ENCODE measurements at places on chromosomes 12 and 14.

DNA sequence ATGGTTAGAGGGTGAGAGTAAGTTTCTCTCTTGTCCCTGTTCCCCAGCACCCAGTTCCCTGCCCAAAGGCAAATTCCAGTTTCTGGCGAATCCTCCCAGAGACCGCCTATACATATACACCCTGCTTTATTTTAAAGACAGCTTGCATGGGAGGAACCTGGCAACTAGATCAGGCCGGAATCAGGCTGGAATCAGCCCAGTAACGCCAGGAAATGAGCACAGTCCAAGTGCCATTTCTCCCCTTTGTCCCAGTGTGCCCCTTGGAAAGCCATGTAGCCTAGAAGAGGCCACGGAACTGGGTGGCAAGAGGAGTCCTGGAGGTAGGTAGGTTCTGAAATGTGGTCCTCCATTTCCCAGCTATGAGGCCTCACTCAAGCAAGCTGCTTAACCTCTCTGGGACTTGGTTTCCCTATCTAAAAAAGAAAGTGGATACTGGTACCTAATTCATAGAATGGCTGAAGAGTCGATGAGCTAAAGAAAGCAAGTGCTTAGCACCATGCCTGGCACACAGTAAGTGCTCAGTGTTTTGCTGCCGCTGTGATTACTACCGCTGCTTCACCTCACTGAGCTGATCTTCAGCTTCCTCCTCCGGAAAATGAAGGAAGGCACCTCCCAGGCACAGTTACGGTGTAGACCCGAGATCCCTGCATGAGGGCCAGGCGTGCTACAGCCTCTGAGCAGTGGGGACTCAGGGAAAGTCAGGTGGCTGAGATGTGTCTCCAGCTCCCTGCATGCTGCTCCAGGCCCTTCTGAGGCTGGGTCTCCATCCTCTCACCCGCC, 36.4 kb downstream of the PITPNM2 start:
- no peak for DNase-seq

DNA sequence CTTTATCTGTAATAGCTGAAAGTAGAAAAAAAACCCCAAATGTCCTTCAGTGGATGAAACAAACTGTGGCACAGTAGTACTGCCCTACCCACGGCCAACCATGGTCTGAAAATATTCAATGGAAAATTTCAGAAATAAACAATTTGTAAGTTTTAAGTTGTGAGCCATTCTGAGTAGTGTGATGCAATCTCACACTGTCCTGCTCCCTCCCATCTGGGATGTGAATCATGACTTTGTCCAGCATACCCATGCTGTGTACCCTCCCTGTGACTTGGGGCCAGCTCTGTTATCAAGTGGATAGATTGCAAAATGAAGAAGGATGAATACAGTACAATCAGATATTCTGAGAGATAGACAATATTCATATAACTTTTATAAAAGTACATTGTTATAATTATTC, 106.2 kb downstream of the SMOC1 start:
- no peak for DNase-seq

GRCh38 chr12:51087818-51088217, 4.4 kb upstream of the CSRNP2 start:
- DNase-seq = peak; percentile 36

- DNase-seq = no peak
Measured at GRCh38 chr12:80086025-80086424, 13.3 kb upstream of the OTOGL start.

DNA sequence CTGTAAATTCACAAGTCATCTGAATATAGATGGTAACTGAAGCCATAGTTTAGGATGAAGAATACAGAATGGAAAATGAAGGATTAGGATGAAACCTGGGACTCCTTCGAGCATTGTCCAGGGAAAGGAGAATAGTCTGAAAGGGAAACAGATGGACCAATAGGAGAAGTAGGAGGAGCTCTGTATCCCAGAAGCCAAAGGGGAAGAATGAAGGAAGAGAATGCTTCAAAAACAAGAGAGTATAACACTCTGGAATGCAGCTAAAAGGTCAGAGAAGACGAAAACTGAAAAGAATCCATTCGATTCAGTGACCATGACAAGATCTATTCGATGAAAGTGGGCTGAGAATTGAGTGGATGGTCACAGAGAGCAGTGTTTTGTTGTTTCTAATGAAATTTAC, 1.0 kb downstream of the GMFB start:
- no peak for DNase-seq

- DNase-seq = no peak
Measured at GRCh38 chr12:89251342-89252271, 100.7 kb downstream of the DUSP6 start.

- no peak for DNase-seq
Measured at GRCh38 chr12:107554941-107555340, 130.7 kb upstream of the PWP1 start.

- no peak for DNase-seq
Measured at GRCh38 chr14:58752289-58752688, 114.5 kb downstream of the DACT1 start.

GRCh38 chr14:103065861-103066260, 8.5 kb upstream of the CDC42BPB start:
- no peak for DNase-seq

GRCh38 chr12:31578632-31579031, 12.3 kb downstream of the DENND5B start:
- no peak for DNase-seq

DNA sequence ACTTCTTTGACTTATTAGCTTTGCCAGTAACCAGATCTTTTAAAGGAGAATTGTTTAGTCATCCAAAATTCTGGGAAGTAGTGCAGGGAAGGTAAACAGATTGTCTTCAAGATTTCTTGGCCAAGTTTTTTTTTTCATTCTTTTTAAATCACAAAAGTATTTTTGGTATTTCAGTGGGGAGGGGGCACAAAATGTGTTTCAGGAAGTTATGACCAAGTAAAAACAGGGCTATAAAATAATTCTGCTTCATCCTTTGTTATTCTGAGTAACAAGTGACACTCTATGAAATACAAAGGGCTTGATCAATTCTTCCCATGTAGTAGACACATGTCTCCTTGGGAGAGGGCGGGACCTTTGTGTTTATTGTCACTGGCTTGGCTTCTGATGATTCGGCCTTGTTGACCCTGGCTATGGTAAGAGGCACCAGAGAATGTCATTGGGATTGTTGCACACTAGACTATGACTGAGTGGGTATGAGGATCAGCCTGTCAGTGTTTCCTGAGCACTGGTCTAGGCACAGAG, 55.4 kb downstream of the SUSD6 start:
- no peak for DNase-seq

- DNase-seq = no peak
Measured at GRCh38 chr12:32918890-32919801, 22.6 kb upstream of the PKP2 start.

DNA sequence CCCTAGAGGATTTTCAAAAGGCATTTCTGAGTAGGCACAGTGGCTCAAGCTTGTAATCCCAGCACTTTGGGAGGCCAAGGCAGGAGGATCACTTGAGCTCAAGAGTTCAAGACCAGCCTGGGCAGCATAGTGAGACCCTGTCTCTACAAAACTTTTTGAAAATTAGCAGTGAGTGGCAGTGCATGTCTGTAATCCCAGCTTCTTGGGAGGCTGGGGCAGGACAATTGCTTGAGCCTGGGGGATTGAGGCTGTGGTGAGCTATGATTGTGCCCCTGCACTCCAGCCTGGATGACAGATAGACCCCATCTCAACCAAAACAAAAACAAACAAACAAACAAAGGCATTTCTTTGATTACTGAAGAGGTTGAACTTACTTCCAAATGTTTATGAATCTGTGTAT, 201.4 kb downstream of the KIF26A start:
- DNase-seq = no peak

DNA sequence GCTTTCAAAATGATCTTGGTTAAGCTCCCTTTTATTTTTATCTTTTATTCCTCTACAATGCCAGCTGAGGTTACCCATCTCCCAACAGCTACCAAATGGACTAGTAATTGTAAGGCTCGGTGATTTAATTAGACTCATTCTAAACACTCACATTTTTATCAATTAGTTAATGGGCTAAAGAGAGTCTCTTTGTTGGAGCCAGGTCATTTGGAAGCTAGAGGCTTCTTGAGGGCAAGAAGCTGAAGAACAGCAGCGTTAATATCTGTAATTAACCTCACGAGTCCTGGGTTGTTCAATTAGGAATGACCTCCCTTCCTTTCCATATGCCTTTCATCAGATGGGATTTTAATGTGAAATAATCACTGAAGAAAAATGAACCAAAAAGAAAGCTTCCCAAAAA, 56.9 kb downstream of the OTX2 start:
- DNase-seq = no peak

GRCh38 chr12:67618303-67618702, 30.2 kb upstream of the DYRK2 start:
- DNase-seq = no peak

DNA sequence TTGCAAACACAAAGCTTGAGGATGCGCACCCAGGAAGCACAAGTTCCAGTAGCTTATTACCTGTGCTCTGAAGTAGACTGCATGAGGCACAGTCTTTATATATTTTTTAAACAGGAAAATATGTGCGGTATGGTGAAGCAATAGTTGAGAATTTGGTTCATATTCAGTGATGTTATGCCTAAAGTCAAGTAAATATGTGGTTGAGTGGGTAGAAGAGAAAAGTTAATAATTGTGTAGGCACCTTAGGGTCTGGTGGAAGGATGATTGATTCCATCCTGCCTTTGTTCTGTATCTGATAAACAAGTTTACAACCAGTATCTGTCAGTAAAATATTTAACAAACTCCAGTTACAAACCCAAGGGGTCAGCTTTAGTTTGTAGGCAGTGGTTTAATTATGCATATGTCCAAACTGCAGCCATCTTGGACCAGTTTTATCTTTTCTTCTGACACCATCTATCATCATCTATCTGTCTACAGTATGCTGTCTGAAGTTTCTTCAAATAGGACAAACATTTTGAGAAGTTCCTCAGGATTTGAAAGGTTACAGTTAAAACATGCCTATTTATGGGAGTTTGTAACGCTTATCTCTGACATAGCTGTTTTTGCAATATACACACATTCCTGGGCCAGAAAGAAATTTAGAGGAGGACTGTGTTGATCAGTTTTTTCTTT, 10.8 kb downstream of the SINHCAF start:
- DNase-seq = no peak

DNA sequence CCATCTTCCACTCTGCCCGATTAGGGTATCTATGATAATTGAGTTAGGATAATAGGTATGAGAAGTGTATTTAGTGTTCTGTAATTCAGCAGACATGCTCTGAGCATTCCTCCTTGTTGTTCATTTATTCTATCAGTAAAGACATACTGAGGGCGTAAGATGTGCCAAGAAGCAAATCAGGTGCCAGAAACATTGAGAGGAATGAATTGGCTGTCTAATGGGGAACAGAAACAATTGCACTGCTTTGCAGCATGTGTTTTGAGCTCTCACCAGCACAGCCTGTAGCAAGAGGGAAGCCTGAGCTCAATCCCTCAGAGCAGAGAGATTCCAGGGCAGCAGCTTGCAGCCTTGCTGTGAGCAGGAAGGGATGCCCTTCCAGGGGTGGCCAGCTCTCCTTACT, 589.3 kb downstream of the BCL11B start:
- DNase-seq = no peak

GRCh38 chr12:33488036-33488435, 48.4 kb upstream of the SYT10 start:
- DNase-seq = no peak

DNA sequence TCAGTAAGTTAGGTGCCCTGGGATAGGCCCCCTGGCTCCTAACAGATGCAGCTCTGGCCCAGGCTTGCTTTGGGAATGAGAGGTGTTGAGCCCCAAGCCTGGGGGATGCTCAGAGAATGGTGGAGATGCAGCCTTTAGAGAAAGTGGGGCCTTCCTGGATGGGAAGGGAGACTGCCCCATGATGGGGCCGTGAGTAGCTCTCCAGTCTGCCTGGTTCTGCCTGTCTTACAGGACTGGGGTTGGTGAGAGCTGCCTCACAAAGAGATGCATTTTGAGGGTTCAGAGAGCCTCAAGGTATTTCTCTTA, 523 bp upstream of the VRTN start:
- DNase-seq = no peak

- DNase-seq = peak; percentile 24
Measured at GRCh38 chr12:62466018-62466593, 520 bp upstream of the MON2 start.

GRCh38 chr12:22318108-22318737, 16.3 kb downstream of the ST8SIA1 start:
- DNase-seq = no peak

DNA sequence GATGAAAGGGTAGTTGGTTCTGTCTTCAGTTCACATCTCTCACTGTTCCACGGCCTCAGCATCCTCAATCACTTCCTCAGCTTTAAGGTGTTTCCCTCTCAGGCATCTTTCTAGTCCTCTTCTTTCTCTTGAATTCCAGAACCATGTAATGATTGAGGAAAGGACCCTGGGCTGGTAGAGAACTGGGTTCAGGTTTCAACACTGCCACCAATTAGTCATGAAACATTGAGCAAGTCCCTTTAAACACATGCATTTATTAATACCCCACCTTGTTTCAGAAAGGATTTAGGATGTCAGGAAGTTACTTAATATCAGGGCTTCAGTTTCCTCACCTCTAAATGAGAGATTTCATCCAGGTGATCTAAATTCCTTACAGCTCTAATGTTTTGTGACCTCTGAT, 7.2 kb downstream of the DMAC2L start:
- no peak for DNase-seq

Measured in activated naive CD4-positive, alpha-beta T cell treated with Interleukin-2 at 50 U/mL for 16 hours (primary cell).